ENCODE measurements at places on chromosomes 2 and 18.
A peak's percentile ranks its signal among the peaks of the same experiment; 100 is the strongest.

GRCh38 chr2:112140899-112141625 lies 2.9 kb downstream of the FBLN7 start:
- no peak for DNase-seq

DNA sequence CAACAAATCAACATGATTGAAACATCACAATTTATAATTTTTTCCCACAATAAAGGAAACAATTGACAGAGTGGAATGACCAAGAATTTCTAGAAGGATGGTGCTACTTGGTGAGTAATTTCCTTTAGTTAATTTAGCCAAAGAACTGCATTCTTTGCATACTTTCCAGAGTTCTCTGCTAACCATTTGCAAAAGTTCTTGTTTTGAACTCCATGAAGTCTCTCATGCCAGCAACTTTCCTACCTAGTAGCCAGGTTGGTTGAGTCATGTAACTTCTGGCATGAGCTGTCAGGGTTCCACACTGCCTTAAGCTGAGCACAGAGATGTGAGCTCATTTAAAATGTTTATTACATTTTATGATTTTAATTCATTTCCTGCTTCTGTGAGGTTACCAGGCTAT lies 539.6 kb downstream of the PID1 start:
- DNase-seq: peak; percentile 67

GRCh38 chr2:173793709-173794565 lies 171.2 kb downstream of the SP3 start:
- DNase-seq: no peak

GRCh38 chr18:22456116-22456480 lies 38.4 kb upstream of the CTAGE1 start:
- no peak for DNase-seq

DNA sequence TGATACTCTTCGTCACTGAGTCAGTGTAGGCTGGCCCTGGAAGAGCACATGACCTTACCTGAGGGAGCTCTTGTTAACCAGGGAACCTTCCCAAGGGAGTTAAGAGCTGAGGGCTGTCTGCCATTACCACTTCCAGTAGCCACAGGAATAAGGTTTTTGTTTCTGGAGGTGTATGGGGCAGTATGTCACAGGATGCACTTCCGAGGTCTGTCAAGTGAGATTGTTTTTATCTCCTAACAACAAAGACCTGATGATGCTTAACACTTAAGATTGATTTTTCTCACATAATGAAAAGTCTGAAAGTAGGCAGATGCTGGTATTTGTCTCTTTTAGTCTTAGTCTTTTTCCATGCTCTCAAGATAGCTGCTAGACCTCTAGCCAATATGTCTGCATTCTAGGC lies 41.8 kb downstream of the PSMA8 start:
- no peak for DNase-seq

DNA sequence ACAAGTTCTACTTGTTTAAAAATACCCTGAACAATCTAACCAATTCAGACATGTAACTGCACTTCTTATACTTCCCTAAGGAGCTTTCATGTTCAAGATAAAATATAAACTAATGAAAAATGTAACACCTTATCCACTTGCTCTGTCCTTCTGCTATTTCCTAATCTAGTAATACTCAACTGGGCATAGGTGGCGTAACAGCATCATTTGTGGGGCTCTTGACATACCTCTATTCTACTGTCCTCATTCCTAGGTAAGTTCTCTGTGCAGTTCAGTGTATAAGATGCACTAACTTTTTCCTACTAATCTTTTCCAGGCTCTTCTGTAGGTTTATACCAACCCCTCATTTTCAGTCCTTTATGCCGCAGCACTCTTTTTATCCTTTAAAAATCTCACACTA lies 36.7 kb downstream of the PRKD3 start:
- no peak for DNase-seq

GRCh38 chr2:133424876-133425275 lies 143.4 kb downstream of the NCKAP5 start:
- DNase-seq: no peak

DNA sequence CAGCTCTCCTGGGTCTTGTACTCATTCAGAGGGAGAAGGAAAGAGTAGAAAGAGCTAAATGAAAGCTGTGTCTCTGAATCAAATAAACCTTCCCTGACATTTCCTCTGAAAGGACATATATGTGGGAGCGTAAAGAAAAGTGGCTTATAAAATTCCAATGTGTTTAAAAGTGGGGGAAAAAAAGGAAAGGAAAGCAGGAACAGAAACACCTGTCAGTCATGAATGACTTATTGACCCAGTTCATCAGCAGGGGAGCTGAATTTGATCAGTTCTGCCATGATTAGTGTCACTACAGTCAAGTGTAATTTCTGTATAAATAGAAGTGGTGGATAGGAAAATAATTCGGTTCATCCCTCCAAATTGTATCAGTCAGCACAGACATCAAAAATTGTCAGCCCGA lies 382.5 kb downstream of the ERBB4 start:
- no peak for DNase-seq

Data from fibroblast of gingiva (primary cell).